ENCODE measurements at places on chromosomes 2 and 18.
A peak's percentile ranks its signal among the peaks of the same experiment; 100 is the strongest.

- no peak for DNase-seq
Measured at GRCh38 chr2:177554365-177554764, 161.8 kb downstream of the AGPS start.

GRCh38 chr2:207504513-207505170 is 25.1 kb upstream of the CREB1 start:
- DNase-seq = no peak

- DNase-seq = no peak
Measured at GRCh38 chr2:120867290-120868241, 131.9 kb downstream of the GLI2 start.

GRCh38 chr2:55419233-55419678 is 400 bp downstream of the CCDC88A start:
- peak; percentile 54 for DNase-seq

GRCh38 chr18:75407468-75408437 is 19.8 kb downstream of the SMIM21 start:
- DNase-seq = no peak

GRCh38 chr2:142825861-142826260 is 51.6 kb upstream of the KYNU start:
- no peak for DNase-seq

GRCh38 chr2:127407661-127408003 is 10.6 kb upstream of the PROC start:
- DNase-seq = no peak

DNA sequence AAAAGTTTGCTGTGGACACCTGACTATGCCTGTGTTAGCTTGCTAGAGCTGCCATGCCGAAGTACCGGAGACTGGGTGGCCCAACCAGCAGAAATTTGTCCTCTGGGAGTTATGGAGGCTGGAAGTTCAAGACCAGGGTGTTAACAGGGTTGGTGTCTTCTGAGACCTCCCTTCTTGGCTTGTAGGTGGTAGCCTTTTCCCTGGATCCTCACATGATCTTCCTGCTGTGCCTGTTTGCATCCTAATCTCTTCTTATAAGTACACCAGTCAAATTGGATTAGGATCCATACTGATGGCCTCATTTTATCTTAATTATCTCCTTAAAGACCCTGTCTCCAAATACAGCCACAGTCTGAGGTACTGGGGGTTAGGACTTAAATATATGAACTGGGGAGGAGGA is 845 bp downstream of the TMEM177 start:
- no peak for DNase-seq

DNA sequence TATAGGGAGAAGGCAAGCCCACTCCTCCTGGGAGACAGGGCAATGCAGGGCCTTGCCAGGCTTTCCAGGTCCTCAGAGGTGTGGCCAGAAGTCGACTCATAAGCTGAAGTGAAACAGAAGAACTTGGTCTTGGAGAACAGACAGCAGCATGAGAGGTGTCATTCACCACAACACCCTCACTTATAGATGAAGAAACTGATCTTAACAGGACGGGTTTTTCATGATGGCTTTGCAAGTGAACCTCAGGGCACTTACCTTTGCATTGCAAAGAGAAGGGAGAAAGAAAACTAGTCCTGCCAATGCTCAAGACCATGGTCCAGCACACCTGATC is 198.8 kb downstream of the CYRIA start:
- DNase-seq = no peak

- DNase-seq = no peak
Measured at GRCh38 chr2:16729335-16729734, 63.7 kb upstream of the CYRIA start.

DNA sequence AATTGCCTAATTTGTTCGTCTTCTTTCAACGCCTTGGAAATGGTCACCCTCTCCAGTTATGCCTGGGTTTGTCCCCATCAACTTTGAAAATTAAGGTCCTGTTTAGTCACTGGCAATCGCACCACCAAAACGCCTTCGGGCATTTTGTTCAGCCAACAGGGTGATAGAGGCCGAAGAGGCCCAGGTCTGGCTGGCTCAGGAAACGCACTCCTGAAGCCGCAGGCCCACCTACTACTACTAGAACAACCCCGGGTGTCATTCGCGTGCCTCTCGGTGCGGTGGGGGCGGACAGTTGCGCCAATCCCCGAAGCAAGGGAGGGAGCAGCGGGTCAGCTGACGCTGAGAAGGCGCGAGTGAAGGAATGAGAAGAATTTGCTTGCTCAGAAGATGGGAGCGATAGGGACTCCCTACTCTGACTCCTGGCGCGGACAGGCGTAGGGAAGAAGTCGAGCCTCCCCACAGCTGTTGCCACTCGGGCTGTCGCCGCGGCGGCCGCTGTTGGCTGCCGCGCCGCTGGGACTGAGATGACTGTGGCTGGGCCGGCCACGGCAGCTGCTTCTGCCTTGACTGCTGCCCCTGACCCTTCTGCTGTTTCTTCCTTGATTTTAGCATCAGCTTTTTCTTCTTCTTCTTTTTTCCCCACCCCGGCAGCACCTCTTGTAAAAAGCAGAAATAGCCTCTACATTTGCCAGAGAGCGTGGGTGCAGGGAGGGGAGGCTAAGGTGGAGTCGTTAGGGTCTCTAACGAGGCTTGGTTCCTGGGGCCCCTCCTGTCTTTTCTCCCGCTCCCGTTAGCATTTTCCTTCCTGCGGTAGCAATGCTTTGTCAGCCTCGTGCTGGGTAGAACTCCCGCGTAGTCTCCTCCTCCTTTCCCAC is 387.6 kb downstream of the FIGN start:
- DNase-seq = peak; percentile 4

DNA sequence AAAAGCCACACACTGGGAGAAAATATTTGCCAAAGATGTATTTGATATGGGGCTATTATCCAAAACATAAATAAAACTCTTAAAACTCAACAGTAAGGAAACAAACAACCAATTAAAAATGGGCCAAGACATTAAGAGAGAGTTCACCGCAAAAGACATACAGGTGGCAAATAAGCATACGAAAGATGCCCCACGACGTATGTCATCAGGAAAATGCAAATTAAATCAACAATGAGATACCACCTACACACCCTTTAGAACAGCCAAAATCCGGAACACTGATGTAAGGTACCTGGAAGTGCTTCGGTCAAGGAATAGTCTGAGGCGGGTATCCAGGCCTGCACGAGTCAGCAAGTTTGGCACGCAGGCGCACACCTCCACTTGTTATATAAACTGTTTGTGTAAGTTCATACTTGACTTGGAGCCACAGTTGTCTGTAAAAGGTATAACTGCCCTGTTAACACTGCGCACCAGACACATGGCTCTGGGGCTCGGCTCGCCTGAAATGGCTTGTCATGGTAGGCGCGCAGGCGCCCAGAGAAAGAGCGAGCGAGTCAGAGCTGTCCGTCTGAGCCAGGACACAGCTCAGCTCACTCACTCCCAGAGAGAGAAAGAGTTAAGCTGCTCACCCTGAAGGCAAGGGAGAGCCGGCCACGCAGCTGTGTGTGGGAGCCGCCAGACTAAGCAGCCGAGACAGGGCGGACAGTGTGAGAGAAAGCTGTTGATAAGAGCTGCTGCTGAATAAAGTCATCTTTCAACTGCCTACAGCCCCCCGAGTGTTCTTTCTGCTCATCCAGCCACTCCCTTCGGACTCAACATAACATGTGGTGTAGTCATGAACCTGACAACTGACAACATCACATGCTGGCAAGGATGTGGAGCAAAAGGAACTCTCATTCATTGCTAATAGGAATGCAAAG is 87.3 kb downstream of the HNRNPLL start:
- no peak for DNase-seq

GRCh38 chr2:180334514-180334913 is 327.4 kb upstream of the CWC22 start:
- no peak for DNase-seq

- DNase-seq = no peak
Measured at GRCh38 chr2:86686905-86687304, 33.2 kb upstream of the RMND5A start.

DNA sequence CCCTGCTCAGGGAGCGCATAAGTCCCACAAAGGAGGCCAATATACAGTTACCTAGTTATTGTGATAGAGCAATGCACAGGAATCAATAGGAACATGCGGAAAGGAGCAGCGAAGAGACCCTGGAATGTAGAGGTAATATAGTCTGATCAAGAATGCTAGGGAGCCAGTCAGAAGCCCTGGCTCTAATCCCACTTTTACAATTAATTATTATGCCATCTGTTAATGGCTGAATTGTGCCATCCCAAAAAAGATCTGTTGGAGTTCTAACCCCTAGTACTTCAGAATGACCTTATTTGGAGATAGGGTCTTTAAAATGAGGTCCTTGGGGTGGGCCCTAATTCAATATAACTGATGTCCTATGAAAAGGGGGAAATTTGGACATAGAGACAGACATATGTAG is 7.7 kb upstream of the SPATS2L start:
- DNase-seq = no peak

- DNase-seq = no peak
Measured at GRCh38 chr2:207734636-207735512, 23.4 kb downstream of the CCNYL1 start.

DNA sequence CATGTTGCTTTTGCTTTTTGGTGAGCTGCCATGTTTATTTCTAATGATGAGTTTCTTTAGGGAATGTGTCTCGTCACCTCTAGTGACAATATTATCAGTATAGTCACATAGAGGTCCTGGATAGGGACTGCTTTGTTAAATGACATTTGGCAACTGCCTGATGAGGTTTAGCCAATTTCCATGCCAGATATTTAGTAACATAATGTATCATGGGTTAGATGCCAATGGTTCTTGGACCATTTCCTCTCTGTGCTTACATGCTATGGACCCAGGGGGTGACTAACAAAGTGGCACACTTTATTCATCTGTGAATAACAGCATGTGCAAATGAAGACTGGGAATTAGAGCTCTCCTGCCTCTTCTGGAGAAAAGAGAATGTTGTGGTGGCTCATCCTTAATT is 56.2 kb upstream of the RAB27B start:
- DNase-seq = no peak

- no peak for DNase-seq
Measured at GRCh38 chr2:221896505-221897151, 324.5 kb upstream of the EPHA4 start.

GRCh38 chr2:196361606-196362326 is 190.4 kb upstream of the STK17B start:
- no peak for DNase-seq

GRCh38 chr18:55455938-55456337 is 132.1 kb downstream of the TCF4 start:
- DNase-seq = no peak

- DNase-seq = no peak
Measured at GRCh38 chr2:6913415-6914157, 3.6 kb upstream of the RNF144A start.

DNA sequence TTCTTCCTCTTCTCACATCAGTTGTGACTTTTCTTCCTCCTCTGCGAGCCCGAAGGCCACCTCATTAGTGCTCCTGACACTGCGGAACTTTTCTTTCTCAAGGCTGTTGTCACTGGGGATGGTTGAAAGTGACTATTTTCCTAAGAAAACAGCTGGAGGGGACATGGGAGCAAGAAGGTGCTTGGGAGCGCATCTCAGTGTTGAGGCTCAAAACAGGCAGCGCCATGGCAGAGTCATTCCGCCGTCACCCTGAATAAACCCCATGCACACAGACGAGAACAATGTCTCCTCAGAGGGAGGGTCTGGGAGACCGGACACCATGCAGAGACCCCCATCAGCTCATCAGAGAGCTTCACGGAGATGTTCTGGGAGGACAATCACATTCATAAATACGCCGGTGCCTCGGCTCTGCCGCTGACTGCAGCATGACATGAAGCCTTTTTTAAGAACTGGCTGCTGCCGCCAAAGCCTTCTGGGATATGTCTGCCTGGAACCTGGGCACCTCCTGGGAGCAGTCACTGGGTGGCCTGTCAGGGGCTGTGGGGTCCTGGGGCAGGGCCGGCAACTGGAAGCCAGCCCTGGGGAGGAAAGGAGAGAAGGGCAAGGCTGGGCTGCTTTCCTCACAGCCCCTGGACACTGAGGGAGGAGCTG is 19.2 kb downstream of the ATOH8 start:
- no peak for DNase-seq

- DNase-seq = no peak
Measured at GRCh38 chr18:43887491-43887890, 610.2 kb upstream of the SYT4 start.

- DNase-seq = no peak
Measured at GRCh38 chr2:226873051-226873620, 37.3 kb downstream of the RHBDD1 start.

DNA sequence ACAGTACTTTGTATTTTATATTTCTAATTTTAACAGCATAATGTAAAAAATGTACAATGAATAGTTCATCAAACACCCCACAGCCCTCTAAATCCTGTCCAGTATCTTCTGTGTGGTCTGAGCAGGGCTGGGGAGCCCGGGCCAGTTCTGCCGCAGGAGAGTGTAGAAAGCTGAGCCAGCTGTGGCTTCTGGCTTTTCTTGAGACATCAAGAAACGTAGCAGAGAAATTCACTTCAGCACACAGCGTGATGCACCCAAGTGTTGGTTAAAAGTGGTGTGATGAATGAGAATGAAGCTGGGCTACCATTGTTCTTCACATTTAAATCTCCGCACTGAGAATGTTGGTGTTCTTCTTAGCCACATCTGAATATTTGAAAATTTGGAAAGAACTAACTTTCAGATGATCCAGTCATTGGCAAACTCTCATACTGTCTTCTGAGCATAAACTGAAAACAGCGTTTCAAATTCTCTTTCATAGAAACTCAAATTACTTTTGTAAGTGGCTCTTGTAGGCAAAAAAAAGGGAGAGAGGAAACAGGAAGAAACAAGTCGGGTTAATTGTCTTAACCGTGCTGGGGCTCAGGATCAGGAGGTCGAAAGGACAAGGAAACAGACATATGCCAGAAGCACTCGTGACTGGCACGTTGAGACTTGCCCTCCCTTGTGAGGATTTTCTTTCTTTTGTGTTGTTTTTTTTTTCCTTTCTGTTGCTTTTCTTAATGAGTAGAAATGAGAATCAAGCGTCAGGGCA is 23.4 kb upstream of the TMEM87B start:
- DNase-seq = no peak

- DNase-seq = no peak
Measured at GRCh38 chr2:180823546-180824141, 156.8 kb upstream of the UBE2E3 start.

- no peak for DNase-seq
Measured at GRCh38 chr2:191846515-191847476, at the start of gene CAVIN2. CAVIN2 (minus strand) TSS chr2:191847088; CDS start chr2:191846925, 163 bp downstream.

DNA sequence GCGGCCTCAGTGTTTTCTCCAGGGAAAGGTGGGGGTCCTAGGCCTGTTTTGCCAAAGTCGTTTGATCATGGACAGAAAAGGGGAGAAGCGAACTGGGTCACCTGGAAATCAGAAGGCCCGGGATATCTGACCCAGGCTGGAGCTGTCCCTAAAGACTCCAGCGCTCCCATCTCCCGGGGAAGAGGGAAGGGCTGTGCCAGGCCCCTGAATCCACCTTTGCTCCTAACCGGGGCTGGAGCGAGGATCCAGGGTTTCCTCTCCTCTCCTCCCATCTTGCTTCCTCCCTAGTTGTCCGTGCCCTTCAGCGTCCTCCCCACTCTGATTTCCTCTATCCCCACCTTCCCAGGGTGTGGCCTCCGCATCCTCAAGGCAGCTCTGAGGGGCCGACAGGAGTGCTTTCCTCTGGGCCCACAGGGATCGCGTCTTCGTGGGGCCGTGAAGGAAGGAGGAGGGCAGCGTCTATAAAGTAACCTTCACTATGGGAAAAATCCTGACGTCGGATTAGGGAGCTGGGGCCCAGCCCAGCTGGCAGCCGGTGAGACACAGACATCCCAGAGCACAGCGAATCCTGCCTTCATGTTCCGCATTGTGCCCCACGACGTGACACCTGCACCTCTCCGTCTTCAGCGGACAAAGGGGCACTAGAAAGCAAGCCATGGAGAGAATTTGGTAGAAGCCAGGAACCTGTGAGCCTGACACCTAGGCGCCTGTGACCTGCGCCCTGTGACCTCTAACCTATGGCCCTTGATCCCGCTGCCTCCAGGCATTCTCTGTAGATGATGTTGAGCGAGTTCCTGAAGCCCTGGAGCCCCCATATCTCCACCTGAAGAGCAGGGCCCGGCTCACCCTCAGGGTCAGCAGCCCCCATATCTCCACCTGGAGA is 212.7 kb upstream of the SALL3 start:
- no peak for DNase-seq

All from nucleus accumbens (tissue), 56 donors.